IMR-90 (cell line): ENCODE measurements at places on chromosomes 16 and 17.
A peak's percentile ranks its signal among the peaks of the same experiment; 100 is the strongest.

DNA sequence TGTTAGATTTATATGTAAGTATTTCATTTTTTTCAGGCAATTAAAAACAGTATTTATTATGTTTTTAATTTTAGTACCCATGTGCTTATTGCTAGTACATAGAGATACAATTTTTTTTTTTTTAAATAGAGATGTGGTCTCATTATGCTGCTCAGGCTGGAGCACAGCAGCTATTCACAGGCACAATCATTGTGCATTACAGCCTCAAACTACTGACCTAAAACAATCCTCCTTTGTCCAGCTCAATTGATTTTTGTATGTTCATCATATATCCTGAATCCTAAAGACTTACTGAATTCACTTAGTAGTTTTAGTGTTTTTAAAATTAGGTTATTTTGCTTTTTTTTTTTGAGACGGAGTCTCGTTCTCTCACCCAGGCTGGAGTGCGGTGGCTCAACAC lies 26.3 kb downstream of the SPECC1 start:
- no peak for DNase-seq

DNA sequence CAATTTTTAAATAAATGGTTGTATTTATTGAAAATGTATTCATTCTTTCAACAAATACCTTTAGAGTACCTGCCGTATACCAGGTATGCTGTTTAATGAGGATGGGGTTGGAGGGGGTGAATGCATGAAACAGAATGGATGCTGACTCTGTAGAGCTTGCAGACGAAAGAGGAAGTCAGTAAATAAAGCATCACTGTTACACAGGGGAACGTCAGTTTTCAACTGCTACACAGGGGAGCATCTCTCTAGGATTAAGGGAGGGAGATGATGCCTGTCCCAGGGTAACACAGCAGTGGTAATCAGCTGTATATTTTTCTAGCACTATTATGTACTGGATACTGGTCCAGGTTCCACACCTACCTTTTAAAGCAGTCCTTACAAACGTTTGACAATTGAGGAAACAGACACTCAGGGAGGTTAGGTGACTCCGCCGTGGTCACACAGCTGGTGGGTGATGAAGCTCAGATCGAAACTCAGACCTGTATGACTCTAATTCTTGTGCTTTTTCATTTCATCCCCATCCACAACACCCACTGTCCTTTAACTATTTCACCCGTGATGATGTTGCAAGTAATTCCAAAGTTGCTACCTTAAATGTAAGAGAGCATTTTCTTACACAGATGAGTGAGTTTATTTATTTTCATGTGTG lies 452.1 kb upstream of the HSBP1 start:
- DNase-seq, result no peak

GRCh38 chr17:79070266-79070880 lies 4.3 kb upstream of the ENGASE start:
- DNase-seq, result no peak

DNA sequence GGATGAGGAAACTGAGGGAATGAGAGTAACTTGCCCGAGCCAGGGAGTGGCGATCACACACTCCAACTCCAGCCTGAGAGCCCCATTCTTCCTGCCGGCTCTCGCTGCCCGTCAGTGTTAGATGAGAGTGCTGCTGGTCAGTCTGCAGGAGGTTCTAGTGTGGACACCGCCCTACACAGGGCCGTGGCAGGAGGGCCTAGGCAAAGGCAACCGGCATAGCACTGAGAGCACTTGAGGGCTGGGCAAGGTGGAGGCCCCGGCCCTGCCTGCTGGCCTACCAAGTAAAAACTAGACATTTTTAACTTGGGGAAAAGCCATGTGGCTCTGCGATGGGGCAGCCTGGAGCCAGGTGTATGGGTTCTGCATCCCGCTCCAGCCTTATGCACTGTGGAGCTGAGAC lies 354.8 kb downstream of the SEC14L1 start:
- no peak for DNase-seq

DNA sequence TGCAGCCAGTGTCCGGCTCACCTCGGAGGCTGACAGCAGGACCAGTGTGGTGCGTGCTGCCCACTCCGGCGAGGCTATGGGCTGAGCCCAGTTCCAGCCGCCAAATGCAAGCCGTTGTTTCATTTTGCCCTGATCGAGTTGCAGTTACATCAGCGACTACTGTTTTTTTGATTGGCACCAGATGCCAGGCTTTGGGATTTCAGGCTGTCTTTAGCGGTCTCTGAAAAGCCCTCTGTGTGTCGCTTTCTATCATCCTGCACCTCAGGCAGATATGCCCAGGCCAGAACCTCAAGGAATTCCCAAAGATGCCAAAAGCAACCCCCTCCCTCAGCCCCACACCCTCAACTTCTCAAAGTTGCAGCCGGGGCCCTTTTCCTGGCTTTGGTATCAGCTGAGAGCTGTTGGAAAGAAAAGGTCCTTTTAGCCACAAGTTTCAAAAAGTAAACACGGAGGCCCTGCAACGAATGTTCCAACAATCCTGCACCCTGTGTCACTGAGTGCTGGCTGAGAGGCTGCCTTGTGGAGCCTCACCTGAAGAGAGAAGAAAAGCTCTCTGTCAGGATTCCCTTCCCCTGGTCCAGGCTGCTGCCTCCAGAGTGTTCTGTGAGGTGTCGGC lies 58.9 kb downstream of the WWP2 start:
- peak; percentile 24 for DNase-seq

DNA sequence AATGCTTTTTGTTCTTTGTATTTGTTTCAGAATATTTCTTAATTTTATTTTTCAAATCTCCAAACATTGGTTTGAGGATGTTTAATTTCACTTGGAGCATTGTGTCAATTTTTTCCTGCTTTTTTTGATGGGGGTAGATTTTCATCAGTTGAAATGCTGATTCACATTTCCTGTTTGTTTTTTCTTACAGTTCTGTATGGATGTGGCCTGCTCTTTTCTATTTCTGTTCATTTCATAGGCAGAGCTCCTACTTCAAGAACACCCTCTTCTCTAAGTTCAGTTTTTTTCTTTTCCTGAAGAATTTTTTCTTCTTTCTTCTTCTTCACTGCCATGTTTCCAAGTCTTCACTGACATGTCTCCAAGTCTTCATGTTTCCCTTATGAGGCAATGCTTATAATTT lies 8.8 kb downstream of the MBTD1 start:
- peak; percentile 44 for DNase-seq

DNA sequence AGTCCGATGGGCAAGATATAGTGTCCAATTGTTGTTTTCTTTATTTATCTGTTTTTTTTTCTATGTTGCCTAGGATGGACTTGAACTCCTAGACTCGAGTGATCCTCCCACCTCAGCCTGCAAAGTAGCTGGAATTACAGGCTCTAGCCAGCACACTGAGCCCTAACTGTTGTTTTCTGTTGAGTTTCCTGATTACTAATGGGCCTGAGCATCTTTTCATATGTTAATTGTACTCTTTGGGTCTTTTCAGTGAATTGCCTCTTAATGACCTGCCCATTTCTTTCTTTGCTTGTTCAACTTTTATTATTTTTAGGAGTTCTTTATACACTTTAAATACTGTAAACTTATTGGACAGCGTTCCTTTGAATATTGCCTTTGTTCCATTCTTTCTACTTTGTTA lies 213.0 kb downstream of the HS3ST3B1 start:
- no peak for DNase-seq

- no peak for DNase-seq
Measured at GRCh38 chr17:52105591-52105990, 52.9 kb downstream of the CA10 start.

- no peak for DNase-seq
Measured at GRCh38 chr17:70230850-70231640, 61.7 kb downstream of the KCNJ2 start.

GRCh38 chr16:89334988-89335802 lies 117.7 kb downstream of the ZNF778 start:
- no peak for DNase-seq

- DNase-seq, result peak; percentile 60
Measured at GRCh38 chr17:64377769-64378282, 12.8 kb downstream of the PECAM1 start.

DNA sequence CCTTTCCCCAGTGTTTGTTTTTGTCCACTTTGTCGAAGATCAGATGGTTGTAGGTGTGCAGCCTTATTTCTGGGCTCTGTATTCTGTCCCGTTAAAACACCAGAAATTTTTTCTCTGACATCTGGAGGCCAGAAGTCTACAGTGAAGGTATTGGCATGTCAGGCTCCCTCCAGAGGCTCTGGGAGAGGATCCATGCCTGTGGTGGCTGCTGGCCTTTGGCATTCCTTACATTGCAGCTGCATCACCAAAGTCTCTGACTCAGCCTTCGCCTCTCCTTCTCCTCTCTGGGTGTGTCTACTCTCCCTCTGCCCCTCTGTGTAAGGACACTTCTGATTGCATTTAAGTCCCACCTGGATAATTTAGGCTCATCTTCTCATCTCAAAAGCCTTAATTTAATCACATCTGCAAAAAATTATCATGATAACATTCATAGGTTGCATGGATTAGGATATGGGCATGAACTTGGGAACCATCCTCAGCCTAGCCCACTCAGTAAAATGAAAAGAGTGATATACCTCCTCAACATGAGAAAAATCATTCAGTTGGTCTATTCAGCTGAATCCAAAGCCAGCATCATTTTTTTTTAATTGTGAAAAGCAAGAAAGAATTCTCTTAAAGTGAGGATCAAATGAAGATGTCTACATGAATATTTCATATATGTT lies 78.0 kb downstream of the MAP2K6 start:
- DNase-seq, result peak; percentile 88

GRCh38 chr16:17149904-17150483 lies 320.8 kb downstream of the XYLT1 start:
- no peak for DNase-seq
